Hematopoietic multipotent progenitor cell (in vitro differentiated cells): ENCODE measurements at places on chromosomes 11 and 22.

DNA sequence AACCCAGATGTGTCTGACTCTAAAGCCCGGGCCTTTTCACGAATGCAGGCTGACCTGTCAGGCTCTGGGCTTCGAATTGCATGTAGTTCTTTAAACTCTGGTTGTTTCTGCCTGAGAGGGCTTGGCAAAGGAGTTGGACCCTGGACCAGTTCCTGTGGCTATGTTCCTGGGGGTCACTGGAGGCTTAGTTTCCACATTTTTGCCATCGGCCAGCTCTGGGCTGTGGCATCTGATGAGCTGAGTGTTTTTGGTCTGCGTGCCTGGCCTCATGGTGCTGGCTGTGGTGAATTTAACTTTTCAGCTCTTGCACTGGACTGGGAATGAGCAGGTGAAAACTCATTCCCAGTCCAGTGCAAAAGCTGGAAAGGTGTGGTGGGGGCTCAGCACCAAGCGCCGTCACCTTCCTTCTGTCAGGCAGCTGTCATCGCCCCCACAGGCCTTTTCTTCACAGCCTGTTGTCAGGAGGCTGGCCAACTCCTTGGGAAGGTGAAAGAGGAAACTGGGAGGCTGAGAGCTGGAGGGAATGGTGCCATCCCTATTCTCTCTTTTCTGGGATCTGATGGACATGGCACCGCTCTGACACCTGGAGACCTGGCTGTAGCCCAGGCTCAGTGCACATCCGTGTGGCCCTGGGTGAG is 123.6 kb downstream of the ADAMTS15 start:
- no peak for DNase-seq

DNA sequence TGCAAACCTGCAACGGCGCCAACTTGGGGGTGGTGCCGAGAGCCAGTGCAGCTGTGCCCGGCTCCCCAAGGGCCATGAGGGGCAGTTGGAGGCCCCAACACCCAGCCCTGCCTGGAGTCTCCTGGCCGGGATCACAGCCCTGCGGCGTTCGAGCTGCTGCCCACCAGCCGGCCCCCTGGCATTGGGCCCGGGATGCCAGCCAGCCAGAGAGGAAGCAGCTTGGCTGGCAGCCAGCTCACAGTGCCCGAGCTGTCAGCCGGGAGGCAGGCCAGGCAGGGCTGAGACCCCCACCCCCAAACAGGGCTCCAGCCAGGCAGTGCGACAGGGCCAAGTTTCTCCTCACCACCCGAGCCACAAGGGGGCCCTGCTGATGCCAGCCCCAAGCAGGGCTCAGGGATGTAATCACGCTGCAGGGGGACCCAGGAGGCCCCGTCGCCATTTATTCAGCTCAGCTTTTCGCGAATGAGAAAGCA is 26.0 kb upstream of the TCF20 start:
- DNase-seq, result no peak

DNA sequence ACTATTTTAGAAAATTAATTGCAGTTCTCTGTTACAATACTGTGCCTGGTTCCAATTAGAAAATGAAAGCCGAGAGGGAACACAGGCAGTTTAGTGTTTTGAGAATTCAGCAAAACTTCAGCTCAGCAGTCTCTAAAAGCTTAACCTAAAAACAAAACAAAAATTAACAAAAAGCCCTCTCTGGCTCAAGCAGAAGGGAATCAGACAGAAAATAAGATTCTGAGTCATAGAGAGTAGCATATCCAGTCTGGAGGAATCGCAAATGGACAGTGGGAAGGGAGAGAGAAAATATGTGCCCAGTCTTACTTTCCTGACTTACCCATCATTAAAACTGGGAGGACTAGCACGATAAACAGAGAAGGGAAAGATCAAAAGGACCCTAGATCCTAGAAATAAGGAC is 38.1 kb upstream of the CHRM4 start:
- no peak for DNase-seq

DNA sequence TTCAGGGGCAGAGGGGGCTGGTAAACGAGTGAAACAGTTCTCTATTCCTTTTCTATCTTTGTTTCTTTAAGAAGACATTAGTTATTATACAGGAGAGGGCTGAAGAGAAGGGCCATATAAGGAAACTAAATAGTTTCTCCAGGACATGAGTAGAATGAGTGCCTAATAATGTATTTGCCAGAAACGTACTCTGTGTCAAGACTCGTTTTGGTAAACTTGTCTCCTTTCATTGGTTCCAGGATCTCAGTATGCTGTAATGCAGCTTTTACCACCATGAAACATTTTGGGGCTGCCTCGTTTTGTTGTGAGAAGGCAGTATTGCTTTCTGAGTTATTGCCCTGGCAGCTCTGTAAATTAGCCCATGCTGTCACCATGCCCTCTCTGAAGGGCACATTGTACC is 51.7 kb downstream of the POLD3 start:
- no peak for DNase-seq

- DNase-seq, result no peak
These were observed 8.7 kb upstream of the CABP7 start for GRCh38 chr22:29710922-29711593.

- DNase-seq, result no peak
These were observed 83.8 kb downstream of the TBC1D22A start for GRCh38 chr22:46846150-46846831.

DNA sequence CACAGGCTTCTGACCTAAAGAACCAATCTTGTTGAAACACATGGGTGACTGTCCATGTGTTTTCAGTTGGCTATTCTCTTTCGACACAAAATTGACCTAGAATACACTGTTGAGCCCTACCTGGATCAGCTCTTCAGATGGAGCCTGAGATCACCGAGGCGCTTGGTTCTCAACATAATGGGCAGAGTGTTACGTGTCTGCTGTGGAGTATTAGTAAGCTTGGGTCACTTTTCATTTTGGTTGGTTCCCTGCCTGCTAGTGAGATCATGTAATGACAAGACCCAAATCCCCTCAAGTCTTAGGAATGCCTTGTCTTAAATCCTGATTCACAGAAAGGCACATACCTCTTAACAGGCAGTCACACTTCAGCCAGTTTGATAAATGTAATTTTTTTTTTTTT is 8.7 kb downstream of the MED19 start:
- no peak for DNase-seq

GRCh38 chr11:34169686-34170085 is 64.3 kb downstream of the NAT10 start:
- DNase-seq, result no peak
